Urothelium cell line (cell line): ENCODE measurements at places on chromosomes 1 and 21.
A peak's percentile ranks its signal among the peaks of the same experiment; 100 is the strongest.

DNA sequence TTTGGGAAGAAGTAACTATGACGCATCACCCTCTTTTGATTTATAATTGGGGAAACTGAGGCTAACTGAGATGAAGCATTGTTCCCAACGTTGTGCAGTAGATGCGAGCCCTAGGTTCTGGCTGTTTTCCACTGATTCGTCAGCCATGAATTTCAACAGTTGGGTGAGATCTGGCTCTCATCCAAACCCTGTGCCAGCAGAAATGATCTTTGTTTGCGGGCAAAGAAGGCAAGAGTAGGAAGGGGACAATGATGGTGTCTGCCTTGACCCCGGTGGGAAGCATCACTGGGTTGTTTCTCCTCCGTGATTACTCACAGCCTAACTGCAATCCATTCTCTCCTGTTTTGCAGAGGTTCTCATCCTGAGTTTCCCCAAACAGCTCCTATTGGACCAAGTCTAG, 142.3 kb downstream of the MIS18A start:
- peak; percentile 45 for DNase-seq

- no peak for DNase-seq
Measured at GRCh38 chr1:32341971-32342370, 5.9 kb upstream of the MARCKSL1 start.

- DNase-seq: no peak
Measured at GRCh38 chr1:36419569-36419968, 21.9 kb upstream of the LSM10 start.

DNA sequence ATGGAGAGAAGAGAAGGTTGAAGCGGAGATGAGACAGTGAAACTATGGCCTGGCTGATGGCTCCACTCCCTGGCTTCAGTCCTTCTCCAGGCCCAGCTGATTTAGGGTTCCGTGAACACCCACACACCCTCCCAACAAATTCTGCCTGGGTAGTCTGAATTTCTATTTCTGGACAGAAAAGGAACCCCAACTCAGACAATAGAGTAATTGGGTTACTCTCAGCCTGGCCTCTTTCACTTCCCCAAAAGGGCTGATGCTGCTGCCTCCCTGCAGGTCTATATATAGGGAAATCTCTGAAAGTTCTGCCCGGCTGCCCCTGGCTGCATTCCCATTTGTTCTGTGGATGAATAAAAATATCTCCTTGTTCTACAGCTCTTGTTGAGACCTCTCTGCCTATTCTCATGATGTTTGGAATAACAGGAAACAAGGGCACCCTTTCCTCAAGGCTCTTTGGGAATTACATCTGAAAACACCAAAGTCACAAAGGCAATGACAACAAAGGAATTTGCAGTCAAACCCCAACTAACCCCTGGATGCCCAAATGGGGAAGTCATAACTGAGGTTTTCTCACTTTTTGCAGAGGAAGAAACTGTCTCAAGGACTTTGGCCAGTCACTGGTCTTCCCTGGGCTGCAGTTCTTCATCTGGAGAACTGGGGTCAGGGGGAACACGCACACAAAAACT, 11.4 kb upstream of the ZSCAN20 start:
- no peak for DNase-seq

DNA sequence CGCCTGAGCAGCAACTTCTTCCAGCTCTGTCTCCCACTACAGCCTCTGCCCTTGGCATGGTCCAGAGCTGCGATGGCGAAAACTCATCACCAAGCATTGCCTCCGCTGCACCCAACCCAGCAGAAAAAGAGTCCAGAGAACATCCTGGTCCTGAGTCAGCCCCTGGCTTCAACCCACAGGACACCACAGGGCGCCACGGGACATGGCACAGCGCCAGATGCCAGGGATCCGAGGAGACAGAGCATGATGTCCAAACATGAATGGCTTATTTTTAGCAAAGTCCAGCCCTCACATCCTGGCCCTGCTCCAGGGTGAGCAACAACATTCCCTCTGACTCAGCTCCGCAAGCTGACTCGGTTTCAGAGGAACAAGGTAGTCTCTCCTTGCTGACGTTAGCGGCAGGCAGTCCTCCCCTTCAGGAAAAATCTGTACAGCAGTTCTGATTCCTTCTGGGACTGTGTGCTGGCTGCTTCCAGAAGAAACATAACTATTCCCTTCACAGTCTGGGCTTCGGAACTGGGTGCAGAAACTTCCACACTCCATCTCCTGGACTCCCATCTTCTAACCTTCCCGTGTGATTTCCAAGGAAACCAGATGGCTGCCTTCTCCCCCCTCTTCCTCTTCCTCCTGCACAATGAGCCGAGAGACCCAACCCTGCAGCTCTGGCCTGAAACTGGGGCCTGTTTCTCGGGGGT, 131.3 kb downstream of the TOMM20 start:
- peak; percentile 95 for DNase-seq

GRCh38 chr1:220775240-220775853, 11.4 kb upstream of the MTARC1 start:
- peak; percentile 46 for DNase-seq
